ENCODE measurements at places on chromosomes 4 and X.

DNA sequence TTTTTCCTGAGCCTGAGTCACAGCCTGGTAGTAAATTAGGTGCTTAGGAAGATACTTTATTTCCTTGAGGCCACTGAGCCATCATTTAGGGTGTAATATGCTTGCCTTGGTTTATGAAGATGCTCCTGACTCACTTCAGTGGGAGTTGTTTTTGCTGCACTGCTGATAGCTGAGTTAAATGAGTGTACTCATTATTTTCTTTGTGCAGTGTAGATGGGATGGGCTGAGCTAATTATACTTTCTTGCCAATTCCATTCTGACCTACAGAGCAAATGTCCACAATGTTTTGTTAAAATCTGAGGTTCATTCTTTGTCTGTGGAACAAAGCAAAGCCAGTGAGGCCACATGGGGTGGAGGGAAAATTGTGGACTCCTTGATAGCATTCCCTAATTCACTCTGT lies 60.0 kb downstream of the FGF13 start:
- DNase-seq = no peak

DNA sequence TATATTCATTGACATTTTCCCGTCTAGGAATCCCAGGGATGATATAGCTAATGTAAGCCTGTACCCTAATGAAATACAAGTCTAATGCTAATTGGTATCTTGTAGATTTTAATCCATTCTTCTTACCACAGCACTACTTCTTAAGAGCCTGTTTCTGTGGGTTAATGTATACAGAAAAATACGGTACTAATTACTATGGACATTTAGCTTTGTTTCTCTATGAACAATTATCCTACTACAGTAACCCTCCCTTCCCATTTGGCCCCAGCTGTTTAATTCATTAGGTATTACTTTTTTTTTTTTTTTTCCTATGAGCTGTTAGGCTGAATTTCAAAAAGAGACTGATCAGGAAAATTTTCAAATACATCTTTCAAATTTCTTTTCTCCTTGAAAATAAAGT lies 245.1 kb upstream of the SLC7A11 start:
- DNase-seq = no peak

DNA sequence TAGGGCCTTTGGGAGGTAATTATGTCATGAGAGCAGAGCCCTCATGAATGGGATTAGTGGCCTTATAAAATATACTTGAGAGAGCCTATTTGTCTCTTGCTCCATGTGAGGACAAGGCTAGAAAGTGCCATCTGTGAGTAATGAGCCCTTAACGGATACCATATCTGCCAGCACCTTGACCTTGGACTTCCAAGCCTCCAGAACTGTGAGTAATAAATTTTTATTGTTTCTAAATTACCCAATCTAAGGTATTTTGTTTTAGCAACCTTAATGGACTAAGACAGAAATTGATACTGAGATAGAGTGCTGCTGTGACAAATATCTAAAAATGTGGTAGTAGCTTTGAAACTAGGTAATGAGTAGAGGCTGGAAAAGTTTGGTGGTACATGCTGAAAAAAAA lies 285.0 kb upstream of the DIPK2B start:
- no peak for DNase-seq

DNA sequence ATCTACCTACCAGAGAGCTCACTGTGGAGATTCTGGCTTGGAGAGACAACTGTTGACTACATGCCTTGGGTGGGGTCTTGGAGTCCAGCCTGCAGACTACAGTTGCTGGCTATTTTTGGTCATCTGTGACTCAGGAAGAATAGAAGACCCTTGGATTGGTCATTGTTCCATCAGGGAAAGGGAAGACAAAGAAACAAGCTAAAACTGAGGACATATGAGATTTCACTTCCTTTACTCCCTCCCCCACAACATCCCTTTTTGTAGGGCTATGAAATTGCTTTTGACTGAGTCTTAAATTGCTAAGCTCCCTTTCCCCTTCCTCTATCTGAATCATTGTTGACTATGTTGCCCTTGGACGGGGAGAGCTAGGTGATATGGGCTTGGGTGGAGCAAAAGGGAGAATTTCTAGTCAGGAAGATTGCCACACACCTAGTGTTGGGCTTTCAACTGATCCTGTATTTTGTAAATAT lies 11.7 kb downstream of the MSN start:
- no peak for DNase-seq

- peak; percentile 65 for DNase-seq
These were observed 78.1 kb upstream of the TRIM2 start for GRCh38 chr4:153126137-153126536.

DNA sequence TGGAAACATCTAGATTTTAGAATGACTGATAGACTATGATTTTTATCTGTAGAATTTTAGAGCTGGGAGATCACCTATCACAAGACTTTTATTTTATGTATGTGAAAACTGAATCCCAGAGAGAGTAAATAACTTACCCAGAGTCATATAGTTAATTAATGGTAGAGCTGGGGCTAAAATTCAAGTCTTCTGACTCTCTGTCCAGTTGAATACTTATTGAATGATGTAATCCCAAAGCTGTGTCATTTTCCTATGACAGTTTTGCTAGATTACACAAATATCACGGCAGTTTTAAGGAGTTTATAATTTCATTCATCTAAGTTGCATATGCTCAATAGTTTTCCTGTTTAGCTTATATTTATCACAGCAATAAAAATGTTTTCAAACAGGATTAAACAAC lies 6.7 kb downstream of the NRK start:
- DNase-seq = no peak

DNA sequence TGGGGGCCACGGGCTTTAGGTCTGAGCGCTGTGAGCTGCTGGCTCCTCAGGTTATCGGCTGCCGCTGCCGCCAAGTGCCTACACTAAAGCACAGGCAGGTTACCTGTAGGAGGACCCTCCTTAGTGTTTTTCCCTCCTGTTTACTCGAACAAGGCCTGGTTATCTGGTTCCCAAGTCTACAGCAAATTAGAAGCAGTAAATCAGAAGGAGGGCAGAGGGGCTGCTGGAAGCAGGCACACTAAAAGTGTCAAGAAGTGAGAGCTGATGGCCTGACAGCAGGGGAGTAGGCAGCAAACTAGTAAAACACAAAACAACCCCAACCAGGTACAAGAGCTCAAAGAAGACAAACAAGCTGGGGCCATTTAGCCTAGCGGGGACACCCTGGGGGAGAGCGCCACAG lies 125.0 kb upstream of the PJA1 start:
- no peak for DNase-seq

- no peak for DNase-seq
These were observed 30.5 kb upstream of the PRKX start for GRCh38 chrX:3743801-3744439.

GRCh38 chrX:112760697-112761096 lies 79.9 kb downstream of the AMOT start:
- DNase-seq = peak; percentile 14

Data from astrocyte of the hippocampus (primary cell).